ENCODE measurements at places on chromosomes 5 and 9. TPM values are rescaled to one million over a fixed set of nuclear protein-coding genes. Genes with fewer than 3 reads are reported as not detected.
A peak's percentile ranks its signal among the peaks of the same experiment; 100 is the strongest.

DNA sequence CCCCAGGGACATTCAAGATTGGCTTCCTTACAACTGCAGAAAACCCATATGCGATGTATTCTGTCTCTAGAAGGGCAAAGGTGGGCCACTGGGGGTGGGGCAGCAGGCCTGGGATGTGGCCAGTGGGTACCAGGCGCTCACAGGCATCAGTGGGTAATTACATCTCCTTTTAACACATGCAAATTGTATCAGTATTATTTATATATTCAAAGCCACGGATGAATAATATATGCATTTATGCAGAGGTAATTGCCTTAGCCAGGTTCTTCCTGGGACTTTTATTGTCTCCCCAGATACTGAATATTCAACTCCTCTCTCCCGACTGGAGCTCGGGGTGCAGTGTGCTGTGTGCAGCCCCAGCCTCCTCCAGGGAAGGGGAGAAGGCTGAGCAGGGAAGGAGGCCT is 109.4 kb upstream of the MVB12B start:
- DNase-seq: no peak
- H3K36me3 ChIP-seq: no peaks in the 10 kb centered on the region
- H3K4me3 ChIP-seq: no peak overlapping the region

DNA sequence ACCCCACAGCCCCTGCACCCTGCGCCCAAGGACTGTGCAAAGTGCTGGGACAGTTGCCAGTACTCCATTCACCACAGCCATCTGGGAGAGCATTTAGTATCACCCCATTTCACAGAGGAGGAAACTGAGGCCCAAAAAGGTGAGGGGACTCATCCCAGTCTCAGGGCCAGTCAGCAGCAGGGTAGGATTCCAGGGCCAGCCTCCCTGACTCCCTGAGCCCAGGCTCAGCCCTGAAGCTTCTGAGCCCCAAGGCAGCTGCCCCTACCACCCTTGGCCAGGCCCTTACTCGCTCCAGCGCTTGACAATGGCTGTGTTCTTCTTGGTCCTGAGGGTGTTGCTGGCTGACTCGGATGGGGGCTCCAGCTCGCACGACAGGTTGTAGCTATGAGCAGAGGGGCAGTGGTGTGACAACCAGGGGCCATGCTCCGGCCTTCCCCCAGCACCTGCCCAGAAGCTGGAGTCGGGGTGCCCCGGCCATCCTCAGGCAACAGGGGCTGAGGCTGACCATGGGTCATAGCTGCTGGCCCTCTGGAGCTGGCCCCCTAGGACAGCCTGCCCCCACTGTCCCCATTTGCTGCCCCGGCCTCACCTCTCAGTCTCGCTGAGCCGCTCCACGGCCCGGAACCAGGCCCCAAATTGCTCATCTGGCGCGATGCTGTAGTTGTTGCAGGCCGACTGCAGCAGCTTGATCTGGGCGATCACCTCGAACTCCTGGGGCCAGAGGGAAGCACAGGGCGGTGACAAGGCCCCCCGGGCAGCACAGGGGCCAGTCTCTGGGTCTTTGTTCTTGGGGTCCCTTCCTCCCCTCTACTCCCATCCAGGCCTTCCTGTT is 18.6 kb downstream of the RALGDS start:
- peaks cover 90% of the 10 kb centered on the region for H3K36me3 ChIP-seq
- H3K27ac ChIP-seq: no peak overlapping the region
- no peak for DNase-seq
- no peaks in the 10 kb centered on the region for H3K4me1 ChIP-seq
- H3K27me3 ChIP-seq: no peaks in the 10 kb centered on the region
- H3K4me3 ChIP-seq: no peak overlapping the region

The TRIM52 gene
- polyA plus RNA-seq: 47.2 TPM

DNA sequence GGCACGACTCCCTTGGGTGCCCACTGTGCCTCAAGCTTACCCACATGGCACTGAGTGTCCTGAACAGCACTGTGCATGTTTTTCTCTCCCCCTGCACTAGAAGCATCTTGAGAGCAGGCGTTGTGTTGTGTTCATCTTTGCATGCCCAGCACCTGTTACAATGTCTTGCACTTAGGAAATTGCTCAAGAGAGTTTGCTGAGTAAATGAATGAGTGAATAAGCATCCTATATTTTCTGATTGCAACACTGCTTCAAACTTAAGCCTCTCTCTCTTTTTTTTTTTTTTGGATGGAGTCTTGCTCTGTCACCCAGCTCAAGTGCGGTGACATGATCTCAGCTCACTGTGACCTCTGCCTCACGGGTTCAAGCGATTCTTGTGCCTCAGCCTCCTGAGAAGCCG is 94.5 kb downstream of the LMNB1 start:
- no peak overlapping the region for H3K4me3 ChIP-seq
- no peaks in the 10 kb centered on the region for H3K36me3 ChIP-seq
- no peak overlapping the region for H3K27ac ChIP-seq

- no peaks in the 10 kb centered on the region for H3K27me3 ChIP-seq
- no peak for DNase-seq
These were observed 51.4 kb downstream of the ZNF354C start for GRCh38 chr5:179111267-179112207.

The GPRIN1 gene
- polyA plus RNA-seq: not detected

DNA sequence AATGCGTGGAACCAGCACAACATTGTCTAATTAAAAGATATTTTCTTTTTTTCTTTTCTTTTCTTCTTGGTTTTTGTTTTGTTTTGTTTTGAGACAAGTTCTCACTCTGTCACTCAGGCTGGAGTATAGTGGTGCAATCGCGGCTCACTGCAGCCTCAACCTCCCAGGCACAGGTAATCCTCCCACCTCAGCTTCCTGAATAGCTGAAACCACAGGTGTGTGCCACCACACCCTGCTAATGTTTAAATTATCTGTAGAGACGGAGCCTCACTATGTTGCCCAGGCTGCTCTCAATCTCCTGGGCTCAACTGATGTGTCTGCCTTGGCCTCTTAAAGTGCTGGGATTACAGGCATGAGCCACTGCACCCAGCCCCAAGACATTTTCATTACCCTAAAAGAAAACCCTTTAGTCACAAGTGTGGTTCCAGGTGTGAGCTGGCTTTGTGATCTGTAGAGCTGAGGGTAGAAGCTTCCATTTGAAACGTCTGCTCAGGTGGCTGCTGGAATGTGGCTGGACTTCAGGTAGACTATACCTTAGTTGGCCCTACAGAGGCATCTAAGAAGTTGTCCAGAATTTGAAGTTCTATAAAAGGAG is 19.1 kb upstream of the NEK6 start:
- peak; percentile 52 for DNase-seq
- H3K27ac ChIP-seq: no peak overlapping the region
- H3K4me1 ChIP-seq: peaks cover 40% of the 10 kb centered on the region
- no peaks in the 10 kb centered on the region for H3K27me3 ChIP-seq
- no peaks in the 10 kb centered on the region for H3K36me3 ChIP-seq
